ENCODE measurements at places on chromosomes 1 and 21.

- DNase-seq = no peak
Observed at GRCh38 chr1:110056776-110057175, 13.7 kb downstream of the ALX3 start.

- DNase-seq = no peak
Observed at GRCh38 chr1:53732912-53733317, 6.0 kb downstream of the GLIS1 start.

DNA sequence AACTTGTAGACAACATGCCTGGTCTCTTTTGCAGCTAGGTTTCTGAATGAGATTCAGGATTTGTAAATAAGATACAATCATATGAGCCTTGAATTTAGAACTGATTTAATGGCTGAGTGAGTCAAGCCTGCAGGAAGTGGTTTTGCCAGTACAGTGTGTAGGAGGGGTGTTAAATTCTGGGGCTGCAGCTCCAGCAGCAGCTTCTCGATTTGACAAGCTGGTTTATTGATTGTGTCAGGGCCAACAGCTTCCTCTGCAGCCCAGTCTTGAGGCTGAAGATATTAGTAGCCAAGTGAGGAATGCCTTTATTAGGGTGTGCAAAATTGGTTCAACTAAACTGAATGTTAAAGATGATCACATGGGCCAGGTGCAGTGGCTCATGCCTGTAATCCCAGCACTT lies 11.5 kb upstream of the PLA2G5 start:
- DNase-seq = no peak

DNA sequence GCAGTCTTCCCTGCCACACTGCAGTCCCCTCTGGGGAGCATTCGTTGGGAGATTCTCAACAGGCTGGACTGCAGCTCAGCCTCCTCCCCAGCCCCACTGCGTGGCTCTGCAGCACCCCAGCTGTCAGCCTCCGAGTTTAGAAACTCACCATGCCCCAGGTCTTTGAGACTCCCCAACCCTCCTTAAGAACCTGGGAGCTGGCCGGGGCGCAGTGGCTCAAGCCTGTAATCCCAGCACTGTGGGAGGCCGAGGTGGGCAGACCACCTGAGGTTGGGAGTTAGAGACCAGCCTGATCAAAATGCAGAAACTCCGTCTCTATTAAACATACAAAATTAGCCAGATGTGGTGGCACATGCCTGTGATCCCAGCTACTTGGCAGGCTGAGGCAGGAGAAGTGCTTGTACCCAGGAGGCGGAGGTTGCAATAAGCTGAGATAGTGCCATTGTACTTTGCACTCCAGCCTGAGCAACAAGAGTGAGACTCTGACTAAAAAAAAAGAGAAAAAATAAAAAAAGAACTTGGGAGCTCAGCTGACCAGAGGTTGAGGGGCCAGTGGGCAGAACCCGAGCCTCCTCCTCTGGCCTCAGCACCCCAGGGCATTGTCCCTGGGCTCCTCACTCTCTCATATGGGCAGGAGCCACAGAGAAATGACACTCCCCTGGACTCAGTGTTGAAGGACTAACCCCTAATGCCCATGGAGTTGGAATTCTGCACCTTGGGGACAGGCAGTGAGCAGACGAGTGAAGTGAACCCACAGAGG lies 5.6 kb downstream of the OLIG2 start:
- no peak for DNase-seq

DNA sequence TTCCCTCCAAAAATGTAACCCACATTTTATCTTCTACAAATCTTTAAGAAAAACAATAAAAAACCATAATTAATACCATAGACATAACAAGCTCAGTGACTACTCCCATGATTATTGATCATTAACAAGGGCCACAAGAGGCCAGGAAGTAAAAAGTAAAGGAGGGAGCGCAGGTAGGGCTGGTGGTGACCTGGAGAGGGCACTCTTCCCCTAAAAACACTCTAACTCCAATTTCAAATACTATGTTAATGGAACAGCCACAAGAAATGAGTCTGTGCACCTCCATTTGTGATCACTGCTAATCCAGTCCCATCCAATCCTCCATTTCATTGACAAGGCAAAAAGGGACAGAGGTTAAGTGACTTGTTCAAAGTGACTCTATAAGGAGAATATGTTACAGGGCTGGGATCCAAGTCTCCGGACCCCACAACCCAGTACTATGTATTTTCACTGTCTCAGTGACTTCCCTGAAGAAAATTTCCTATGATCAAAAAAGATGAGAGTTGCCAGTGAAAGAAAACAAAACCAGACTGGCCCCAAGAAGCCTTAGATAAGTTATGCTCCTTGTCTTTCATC lies 41.2 kb upstream of the CFAP298 start:
- DNase-seq = no peak

- DNase-seq = peak; percentile 27
Observed at GRCh38 chr1:27668808-27669723, 2.9 kb downstream of the IFI6 start.

GRCh38 chr1:14522077-14522925 lies 76.2 kb upstream of the KAZN start:
- no peak for DNase-seq

- DNase-seq = no peak
Observed at GRCh38 chr1:33984906-33985565, 121.2 kb downstream of the HMGB4 start.

- DNase-seq = no peak
Observed at GRCh38 chr1:224882264-224882663, 47.2 kb upstream of the DNAH14 start.

DNA sequence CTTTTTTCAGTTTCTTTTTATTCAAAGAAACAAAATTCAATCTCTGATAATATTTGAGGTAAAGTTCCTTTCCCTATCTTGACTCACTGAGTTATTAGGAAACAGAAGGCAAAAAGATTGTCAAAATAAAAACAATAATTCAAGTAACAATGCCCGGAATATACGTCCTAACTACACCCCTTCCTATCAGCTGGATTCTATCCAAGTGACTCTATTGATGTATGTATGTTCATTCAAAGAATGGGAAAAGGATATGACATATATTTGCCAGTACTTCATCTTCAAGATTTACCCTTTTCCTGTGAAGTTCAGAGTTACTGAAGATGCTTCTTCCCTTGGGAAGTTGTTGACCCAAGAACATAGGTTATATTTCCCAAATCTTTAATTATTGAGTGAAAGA lies 13.7 kb downstream of the SPRTN start:
- DNase-seq = no peak

- no peak for DNase-seq
Observed at GRCh38 chr1:49854741-49855140, 169.0 kb downstream of the AGBL4 start.

GRCh38 chr1:2125350-2126211 lies 69.0 kb downstream of the FAAP20 start:
- no peak for DNase-seq

- DNase-seq = no peak
Observed at GRCh38 chr1:100246738-100247137, 2.9 kb downstream of the DBT start.

DNA sequence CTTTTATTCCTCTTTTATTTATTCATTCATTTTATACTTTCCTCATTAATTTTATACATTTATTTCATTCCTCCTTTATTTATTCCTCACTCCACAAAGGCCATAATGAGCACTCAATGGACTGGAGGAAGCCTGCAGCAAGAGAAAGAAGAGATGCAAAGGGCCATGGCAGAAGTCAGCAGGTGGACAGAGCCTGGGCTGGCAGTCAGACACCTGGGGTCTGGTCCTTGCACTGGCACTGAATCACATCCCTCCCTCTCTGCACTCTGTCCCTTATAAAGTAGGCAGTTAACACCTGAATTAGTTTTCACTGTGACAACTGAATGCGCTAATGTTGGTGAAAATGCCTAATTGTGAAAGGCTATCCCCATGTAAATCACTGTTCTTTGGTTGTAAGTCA lies 38.6 kb downstream of the FAM78B start:
- no peak for DNase-seq

DNA sequence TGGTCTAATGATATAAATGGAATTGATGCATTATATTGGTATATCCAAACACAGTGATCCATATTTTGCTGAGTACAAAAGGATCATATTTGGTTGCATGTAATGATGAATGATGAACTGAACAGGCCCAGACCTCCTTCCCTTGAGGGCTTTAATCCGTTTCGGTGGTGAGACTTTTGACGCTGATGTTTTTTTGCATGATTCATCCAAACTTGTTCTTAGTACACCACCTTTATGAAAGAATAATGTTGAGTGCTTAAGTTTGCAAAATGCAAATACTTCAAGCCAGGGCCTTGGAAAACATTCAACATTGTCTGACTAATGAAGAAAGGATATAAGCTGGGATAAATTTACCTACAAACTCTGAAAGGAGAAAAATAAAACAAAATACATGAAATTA lies 19.2 kb downstream of the HOOK1 start:
- no peak for DNase-seq

DNA sequence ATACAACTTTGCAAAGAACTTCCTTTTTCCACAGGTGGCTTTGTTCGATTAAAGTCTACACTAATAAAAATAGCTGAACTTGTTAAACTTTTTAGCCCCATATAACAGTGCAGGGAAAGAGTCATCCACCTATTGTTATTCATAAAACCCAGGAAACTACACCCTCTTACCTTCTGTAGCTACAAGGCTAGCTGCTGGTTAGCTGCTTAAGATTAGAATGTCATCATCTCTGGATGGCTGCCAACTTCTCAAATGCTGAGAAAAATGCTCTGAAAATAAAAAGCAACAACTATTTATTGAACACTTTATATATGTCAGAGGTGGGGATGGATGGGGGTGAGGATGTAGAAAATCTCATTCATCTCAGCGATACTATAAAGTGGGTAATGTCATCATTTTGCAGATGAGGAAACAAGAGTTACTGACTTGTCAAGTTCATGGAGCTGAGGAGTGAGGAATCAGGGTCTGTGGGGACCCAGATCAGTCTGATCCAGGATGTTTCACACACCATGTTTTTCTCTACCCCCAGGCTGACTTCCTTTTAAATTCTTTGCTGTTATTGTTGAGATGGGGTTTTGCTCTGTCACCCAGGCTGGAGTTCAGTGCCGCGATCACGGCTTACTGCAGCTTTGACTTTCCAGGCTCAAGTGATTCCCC lies 17.1 kb downstream of the ATP5PF start:
- no peak for DNase-seq

Data from NCI-H510A (cell line).